ENCODE measurements at places on chromosomes 6 and 20.

DNA sequence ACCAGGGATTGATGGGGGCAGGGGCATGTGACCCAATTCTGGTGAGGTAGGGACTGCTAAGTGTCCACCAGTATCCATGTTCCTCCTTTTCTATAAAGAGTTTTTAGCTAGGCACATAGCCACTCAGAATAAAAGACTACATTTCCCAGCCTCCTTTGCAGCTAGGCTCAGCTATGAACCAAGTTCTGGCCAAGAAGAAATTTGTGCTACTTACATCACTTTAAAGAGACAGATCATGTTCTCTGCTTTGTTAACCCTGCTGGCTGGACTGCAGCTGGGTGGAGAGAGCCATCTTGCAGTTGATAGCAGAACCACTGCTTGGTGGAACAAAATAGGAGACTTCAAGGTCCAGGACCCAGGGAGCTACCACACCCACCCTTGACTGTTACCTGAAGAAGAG, 5.3 kb upstream of the CCM2L start:
- DNase-seq: no peak

- DNase-seq: no peak
These were observed 323.3 kb downstream of the GRIK2 start for GRCh38 chr6:101716810-101717209.

DNA sequence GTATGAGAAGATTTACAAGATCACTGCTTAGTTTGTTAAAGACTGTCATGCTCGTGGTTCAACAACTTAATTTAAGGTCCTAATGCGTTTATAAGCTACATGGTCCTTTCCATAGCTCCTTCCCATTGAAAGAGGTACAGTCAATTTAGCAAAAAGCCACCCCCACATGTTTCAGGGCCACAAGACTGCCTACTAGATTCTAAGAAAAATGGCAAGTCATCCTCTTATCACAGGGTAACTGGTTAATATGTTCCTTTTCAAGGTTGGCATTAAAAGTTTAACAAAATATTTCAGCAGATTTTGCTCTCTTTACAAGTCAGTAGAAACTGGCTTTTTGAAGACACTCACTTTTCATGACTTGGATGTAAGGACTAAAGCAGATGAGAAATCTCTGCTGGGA, 15.7 kb downstream of the GSTA3 start:
- DNase-seq: no peak

DNA sequence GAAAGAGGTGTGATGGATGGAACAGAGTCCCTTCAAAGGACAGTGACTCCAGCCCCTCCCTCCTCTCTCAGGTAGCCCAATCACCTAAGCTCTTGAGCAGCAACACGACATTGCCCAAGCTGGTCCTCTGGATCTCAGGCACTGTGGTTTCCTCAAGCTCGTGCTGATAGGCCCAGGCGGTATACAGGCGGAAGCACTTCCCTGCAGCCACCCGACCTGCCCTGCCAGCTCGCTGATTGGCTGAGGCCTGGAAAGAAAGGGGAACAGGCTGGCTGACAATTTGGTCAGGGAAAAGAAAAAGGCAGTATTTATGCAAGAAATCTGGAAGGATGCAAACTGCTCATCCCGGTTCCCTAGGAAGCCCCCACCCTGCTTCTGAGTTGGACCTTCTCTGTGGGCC, 9.6 kb downstream of the C6orf136 start:
- DNase-seq: no peak

GRCh38 chr6:107152638-107153430, 37.5 kb upstream of the BEND3 start:
- DNase-seq: no peak

- DNase-seq: no peak
These were observed 26.8 kb downstream of the PPP1R14C start for GRCh38 chr6:150169609-150170008.

- no peak for DNase-seq
These were observed 195.7 kb downstream of the FARS2 start for GRCh38 chr6:5457041-5457440.
